ENCODE measurements at places on chromosomes 5 and 9.

- no peaks in the 10 kb centered on the region for H3K4me1 ChIP-seq
- H3K36me3 ChIP-seq, result no peaks in the 10 kb centered on the region
- H3K4me3 ChIP-seq, result no peak overlapping the region
- no peak overlapping the region for H3K27ac ChIP-seq
- no peak for DNase-seq
- no peaks in the 10 kb centered on the region for H3K27me3 ChIP-seq
Observed at GRCh38 chr5:15757619-15758018, 257.6 kb downstream of the FBXL7 start.

DNA sequence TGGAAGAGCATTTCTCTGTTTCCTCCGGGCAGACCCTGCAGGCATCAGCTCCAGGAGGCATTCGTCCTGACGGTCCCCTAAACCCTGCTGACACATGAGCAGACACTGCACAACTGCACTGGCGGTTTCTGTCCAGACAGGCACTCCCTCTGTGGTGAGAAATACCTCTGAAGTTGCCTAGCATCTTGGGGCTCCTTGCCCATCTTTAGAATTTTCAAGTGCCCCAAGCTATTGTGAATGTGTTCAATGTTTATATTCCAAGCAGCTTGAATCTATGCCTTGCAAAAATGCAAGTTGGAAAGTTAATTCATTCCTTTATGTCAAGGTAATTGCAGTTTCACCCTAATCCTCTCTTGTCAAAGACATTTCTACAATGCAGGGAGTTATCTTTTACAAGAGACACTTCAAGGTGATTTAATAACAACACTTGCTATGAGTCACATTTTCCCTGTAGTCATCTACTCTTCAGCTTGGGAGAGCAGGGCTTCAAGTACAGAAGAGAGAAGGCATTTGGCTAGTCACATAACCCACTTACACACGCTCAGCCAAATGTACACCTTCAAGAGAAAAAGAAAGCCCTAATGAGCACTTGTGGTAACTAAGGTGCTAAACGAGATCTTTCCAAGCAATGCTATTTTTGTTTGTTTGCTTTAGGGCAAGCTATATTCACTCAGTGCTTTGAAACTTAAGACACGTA is 302.5 kb downstream of the MLLT3 start:
- no peaks in the 10 kb centered on the region for H3K36me3 ChIP-seq
- H3K4me1 ChIP-seq, result 0 out of 2 replicates have a peak, but pooled peaks cover 1% of the 10 kb centered on the region
- no peaks in the 10 kb centered on the region for H3K27me3 ChIP-seq
- no peak overlapping the region for H3K27ac ChIP-seq
- no peak overlapping the region for H3K4me3 ChIP-seq

DNA sequence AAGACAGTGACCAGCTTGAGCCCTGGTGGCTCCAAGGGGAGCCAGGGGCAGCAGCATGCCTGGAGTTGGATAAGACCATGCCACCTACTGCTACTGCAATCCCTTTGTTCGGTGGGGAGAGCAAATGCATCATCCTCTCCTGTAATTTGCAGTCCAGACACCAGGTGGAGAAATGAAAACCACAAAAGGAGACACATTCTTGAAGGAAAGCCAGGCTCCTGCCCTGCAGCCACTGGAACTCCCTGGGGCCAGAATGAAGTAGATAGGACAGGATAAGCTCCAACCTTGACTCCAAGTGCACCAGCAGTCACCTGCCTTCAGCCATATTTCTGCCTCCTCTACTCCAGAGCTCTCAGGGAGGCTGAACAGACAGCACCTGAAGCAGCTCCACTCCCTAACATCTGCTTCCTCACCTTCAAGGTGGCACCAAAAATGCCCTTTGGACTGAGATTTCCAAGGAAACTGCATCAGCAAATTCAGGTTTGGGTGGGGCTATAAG is 65.1 kb upstream of the IQGAP2 start:
- H3K4me1 ChIP-seq, result peaks cover 4% of the 10 kb centered on the region
- H3K27me3 ChIP-seq, result no peaks in the 10 kb centered on the region
- H3K4me3 ChIP-seq, result no peak overlapping the region
- H3K36me3 ChIP-seq, result no peaks in the 10 kb centered on the region

DNA sequence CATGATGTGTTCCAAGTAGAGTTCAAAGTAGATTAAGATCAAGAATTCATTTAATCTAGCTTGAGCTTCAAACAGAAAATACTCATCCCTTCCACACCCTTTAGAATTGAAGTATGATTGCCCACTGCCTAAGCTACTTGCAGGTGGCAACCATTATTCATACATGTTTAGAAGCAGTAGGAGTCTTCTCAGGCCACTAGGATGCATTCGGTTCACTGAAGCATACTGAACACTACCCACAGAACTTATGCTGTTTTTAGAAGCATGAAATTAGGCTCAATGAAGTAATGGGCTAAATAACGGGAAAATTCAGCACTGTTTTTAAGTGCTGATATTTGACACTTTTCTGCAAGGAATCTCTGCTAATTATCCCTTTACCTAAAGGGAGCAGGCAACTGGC is 263.4 kb downstream of the DEPDC1B start:
- no peaks in the 10 kb centered on the region for H3K36me3 ChIP-seq
- H3K27ac ChIP-seq, result no peak overlapping the region
- DNase-seq, result no peak
- H3K4me3 ChIP-seq, result no peak overlapping the region
- H3K4me1 ChIP-seq, result no peaks in the 10 kb centered on the region

All from H1 (cell line).